ENCODE measurements at places on chromosomes 16 and 17.

DNA sequence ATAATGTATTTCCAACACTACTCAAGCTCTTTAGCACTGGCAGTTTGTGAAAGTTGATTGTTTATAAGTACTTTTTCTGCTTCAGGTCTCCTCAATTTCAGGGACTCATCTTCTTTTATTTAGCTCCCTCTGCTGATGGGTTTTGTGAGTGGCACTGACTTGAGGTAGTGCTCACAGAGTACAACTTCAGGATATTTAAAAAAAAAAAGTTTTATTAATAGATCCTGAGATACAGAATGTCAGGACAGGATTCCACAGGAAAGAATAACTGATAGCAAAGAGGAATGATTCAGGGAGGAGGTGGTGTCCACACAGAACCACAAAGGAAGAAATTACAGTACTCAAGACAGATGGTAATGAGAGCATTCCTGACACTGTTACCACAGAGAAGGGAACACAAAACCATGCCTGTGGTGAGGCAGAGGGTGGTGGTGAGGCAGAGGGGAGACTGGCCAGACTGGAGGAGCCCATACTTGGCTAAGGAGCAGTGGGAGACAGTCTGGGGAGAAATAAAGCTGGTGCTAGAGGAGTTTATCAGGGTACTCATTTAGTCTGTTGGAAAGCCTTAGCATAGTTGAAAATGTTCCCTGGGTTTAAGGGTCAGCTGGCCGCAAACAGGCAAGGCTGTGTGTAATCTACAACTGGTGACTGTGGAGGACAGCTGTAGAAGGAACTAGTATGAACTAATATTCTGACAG is 63.7 kb downstream of the SPAG9 start:
- peak; percentile 56 for DNase-seq

DNA sequence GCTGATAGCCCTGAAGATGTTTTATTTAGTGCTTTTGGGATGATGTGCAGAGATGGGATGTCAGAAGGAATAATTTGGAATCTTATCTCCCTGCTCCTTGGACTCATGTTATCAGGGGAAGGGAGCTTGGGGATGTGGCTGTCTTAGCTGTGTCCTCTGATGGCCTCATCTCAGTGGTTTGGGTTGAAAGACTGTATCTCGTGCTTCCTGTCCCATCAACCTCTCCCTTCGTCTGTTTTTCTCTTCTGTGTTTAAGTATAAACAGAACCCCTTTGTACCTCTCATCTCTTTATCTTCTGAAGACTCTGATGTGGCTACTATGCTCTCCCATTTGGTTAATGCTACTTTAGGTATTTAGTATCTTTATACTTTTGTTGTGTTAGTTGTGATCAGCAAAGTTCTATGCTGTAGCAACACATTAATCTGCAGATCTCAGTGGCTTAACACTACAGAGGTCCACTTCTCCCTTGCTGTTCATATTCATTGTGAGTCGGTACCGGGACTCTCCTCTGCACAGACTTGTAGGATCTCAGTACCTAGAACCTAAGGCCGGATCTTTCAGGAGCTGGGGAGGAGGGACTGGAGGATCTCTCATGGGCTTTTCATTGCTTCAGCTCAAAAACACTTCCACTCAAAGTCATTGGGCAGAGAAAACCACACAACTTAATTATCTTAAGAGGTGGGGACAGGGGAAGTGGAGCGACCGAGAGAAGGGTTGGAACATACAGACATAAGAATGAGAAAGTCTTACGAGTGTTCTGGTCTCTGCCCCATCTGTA is 28.8 kb downstream of the PRKCA start:
- no peak for DNase-seq

DNA sequence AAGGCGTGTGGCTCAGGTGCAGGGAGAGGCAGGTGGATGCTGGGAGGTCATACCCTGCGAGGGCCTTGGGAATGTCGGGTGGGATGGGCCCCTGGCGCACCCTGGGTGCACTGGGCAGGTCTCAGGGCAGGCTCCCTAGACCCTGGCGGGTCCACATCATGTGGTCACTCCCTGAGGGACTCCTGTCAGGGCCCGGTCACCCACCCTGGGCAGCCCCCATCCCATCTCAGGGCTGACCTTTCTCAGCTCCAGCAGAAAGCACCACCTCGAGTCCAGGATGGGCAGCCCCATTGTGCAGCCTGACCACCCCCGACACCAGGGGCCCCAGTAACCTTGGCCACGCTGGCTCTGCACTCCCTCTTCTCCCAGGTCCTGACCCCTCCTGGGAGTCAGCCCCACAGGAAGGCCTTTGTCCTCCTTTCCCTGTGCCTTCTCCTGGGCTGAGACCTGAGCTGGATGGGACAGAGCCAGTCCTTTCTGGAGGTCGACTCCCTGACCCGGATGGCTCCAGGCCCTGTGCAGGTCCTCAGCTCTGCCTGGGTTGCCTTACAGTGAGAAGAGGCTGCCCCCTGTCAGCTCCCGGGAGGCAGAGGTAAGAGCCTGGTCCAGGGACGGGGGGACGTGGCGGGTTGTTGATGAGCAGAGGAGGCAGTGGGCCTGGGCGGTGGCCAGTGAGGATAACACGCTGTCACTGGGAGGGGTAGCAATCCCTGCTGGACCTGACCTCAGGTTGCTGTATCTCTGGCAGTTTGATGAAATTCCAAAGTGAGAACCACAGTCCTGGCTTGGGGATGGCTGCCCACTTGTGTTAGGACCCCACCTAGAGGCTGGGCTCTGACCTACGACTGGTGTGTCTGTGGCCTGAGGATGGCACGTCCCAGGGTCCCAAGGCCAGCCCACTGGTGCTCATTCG is 77.9 kb downstream of the GOSR1 start:
- no peak for DNase-seq

DNA sequence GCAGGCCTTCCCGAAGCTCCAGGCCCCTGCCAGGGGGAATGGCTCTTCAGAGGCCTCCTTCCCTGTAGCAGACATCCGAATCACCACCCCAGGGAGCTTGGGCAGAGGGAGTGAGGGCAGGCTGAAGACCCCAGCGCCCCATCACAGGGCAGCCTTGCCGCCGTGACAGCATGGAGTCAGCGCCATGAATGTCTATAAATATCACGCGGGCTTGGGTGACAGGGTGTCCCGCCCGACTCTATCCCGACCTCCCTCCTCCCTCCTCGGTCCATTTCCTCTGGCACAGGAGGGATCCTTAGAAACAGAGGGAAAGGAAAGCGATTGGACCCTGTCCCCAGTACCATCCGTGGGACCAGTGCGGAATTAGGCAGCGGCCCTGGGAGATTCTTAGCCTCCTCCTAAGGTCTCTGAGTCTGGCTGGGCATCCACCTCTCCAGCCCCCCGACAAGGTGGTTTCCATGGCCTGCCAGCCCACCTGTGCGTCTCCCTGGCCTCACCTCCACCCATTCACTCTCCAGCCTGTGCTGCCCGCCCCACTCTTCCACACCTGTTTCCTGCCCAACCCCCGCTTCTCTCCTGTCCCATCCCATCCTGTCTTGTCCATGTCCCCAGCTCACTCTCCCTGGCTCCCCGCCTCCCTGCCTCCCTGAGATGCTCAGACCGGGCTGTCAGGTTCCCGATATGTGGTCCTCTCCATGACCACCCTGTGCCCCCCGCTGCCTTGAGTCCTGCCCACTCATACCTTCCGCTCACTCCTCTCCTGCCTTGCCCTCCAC is 5.1 kb downstream of the ATP2A1 start:
- DNase-seq: no peak

DNA sequence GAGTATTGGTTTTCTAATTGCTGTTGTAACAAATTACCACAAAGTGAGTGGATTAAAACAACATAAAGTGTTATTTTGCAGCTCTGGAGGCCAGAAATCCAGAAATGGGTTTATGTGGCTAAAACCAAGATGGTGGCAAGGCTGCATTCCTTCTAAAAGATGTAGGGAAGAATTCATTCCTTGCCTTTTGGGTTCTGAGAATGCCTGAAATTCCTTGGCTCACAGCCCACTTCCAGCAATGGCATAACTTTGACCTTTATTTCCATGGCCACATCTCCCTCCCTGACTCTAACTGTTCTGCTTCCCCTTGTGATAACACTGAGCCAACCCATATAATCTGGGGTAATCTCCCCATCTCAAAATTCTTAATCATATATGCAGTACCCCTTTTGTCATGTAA is 269.6 kb upstream of the RPL38 start:
- DNase-seq: no peak

GRCh38 chr16:57141822-57142631 is 43.8 kb downstream of the PSME3IP1 start:
- no peak for DNase-seq

All from ecto neural progenitor cell (in vitro differentiated cells).